ENCODE measurements at places on chromosomes 1 and 21.

GRCh38 chr21:31688603-31689368, 29.3 kb downstream of the SOD1 start:
- DNase-seq, result no peak

DNA sequence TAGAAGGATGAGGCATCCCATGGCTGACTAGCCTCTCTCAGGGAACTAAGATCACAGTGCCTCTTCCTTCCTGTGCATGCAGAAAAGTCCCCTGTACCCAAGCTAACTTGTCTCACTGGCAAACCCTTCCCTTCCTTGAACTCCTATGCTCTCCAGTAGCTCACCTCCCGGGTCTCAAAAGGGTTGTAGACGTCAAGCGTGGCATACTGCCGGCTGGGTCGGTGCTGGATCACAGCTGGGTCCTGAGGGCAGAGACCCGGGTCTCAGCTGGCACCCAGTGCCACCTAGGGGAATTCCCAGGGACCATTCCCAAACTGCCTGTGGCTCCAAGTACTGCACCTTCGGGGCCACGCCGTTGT, 688 bp downstream of the SCAMP3 start:
- no peak for DNase-seq

DNA sequence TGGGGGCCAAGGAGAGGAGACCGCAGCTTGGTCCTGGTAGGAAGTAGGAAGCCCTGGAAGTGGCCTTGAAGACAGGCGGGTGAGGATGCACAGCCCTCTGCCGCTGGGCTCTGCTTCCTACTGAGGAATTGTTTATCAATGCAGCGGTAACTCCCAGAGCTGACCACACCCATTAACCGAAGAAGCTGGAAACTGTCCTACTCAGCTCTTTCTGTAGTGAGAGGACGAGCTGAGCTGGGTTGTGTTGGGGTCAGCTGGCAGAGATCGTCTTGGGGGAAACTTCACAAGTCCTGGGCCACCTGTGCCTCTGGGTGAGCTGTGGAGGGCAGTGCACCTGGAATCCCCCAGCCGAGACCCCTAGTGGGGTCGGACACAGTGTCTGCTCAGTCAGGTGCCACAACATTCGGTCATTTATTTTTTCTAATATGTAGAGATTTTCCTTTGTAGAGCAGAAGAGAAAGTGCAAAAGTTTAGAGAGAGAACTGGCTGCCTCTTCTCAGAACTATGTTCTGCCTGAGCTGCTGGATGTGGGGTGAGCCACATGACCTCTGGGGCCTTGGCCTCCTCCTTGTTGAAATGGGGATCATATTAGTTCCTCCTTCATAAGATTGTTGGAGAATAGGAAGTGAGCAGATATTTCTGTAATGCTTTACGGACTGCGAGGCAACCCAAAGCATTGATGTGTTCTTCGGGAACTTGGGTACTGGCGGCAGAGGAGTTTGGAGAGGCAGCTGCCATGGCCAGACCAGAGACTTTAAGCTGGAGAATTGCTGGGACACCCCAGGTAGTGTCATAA, 3.6 kb downstream of the NECAP2 start:
- DNase-seq, result no peak

GRCh38 chr21:29943885-29944284, 4.1 kb upstream of the GRIK1 start:
- no peak for DNase-seq

DNA sequence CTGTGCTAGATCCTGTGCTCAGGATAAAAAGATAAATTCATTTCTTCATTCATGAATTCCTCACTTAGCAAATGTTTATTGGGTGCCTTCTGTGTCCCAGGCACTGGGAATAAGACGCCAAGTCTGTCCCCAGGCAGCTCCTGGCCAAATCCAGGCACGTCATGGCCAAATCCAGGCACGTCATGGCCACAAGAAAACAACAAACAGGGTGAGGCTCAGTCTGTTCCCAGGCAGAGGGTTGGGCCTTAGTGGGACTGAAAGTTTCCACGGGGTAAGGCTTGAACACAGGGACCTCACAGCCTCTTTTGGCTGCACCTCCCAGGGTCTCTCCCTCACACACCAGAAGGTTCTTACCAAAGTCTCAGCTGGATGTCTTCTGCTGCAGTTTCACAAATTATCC, 95.7 kb downstream of the PAX7 start:
- DNase-seq, result no peak

GRCh38 chr1:38489844-38490270, 369.7 kb downstream of the RRAGC start:
- DNase-seq, result no peak

DNA sequence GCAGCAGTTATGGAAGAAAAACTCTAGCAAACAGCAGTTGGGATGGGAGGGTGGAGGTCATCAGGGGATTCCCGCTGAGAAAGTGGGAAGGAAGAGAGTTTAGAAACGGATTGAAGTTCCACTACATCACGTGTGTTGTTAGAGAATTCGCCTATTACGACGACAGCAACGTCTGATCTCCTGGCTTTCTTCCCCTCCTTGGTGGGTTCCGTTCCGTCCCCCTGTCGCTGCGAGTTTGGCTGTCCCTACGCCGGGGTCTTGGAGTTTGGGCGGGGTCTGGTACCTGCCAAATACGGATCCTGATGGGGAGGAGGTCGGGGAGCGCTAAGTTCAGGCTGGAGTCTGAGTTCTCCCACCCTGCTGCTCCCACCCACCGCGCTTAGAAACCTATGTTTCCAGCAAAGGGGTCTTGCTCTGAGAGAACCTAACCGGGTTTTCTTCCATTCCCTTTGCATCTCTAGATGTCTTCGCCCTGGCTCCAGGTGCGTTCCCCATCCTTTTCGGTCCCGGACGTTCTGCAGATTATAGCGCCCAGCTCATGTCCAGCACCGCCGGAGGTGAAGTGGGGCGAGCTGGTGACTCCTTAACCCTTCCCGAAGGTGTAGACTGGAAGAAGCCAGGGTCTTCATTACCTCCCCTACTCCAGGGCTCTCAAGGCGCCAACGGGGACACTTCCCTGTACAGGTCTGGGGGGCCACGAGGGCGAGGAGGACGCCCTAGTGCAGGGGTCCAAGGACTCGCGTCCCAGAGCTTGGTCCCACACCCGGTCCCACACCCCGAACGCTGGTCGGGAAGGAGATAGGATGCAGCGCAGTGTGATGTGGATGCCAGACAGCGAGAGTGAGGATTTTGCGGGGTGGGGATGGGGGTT, 641 bp upstream of the KCNK2 start:
- DNase-seq, result no peak

DNA sequence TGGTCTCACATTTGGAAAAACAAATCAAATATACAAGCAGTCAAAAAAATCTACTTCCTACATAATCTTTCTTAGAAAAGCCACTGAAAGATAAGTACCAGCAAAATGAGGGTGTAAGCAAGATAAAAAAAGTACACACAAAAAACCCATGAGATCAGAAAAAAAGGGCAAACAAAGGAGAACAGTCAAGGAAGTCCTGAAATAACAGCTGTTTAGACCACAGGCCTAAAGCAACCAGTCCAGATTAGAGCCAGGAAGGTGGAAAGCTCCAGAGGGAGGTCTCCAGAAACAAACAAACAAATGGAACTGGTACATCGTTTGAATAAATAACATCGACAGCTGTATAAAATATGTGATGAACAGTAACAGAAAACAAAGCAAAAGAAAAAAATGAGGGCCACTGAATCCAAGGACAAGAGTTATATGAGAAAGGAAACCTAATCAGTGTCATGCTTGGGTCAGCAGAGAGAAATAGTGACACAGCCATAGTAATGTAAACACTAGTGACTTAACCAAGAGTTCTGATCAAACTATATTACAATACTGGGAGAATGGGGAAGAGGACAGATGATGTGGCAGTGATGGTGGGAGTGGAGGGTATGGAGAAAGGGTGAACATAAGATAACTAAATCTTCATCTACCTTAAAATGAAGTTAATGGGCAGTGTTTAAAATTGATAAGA, 67.5 kb downstream of the NVL start:
- no peak for DNase-seq

- no peak for DNase-seq
These were observed 14.6 kb upstream of the LMO4 start for GRCh38 chr1:87314091-87314490.

DNA sequence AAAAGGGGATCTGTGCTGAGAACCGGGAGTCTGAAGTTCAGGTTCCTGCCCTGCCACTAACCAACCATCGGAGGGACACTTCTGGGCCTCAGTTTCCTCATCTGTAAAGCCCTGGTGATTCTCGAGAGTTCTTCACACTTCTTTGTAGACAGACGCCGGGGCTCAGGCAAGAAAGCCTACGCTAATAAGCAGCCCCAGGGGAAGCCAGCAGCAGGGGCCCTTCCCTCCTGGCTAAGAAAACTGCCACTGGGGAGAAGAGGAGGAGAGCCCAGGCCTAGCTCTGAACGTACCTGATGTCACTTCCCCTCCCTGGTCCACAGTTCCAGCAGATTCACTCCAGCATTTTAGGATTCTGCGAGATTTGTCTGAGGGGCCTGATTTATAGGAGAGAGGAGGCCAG, 76.0 kb downstream of the CAMK2N1 start:
- peak; percentile 21 for DNase-seq

DNA sequence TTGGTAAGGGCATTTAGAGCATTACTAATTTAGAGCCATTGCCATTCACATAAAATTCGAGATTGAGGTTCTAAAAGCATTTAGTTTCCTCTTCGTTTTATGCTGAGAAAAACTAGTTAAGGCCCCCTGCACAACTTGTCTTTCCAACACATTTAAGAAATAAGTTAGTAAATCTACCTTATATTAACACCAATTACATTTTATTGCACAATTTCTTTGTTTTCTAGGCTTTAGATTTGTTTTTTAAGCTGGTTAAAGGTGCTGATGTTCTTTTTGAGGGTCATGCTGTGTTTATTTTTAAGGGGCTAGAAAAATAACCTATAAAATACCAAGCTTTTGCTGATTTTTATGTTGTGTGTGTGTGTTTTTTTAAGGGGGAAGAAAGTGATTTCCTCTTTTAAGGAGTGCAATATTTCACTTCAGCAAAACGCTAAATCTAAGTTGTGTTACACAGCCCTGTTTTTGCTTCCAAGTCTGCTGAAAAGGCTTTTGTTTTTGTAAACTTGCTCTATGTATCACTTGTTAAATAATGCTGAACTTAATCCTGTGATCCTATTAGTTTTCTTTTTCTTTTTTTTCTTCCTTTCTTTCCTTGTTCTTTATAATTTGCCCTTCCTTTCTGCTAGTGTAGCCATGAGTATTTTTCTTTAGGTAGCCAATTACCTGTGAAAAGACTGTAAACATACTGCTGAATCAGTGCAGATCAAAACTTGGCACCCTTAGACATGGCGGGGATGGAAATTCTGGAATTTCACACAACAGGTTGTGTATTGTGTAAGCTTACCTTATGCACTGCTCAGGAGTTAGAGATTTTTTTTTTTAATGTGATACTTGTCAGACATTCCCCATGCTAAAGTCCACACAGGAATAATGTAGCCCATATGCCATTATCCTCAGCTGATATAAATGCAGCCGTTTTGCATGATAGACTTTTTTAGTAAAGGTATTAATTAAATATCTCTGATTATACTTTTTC, 1.5 kb downstream of the CEPT1 start:
- DNase-seq, result no peak

DNA sequence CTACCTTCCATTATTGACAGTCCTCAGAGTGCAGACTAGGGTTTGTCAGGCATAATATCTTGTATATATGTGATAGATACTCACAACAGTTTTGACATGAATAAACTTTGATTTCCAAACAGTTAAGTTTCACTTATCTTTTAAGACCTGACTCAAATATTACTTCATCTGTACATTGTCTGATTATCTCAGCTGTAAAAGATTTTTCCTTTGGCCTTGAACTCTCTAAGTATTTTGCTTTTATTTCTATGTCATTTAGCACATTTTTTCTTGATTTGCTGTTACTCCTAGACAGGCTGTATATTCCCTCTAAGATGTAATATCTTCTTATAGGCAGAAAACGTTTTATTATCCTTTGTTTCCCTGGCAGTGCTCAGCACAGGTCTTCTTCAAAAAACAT, 65.6 kb upstream of the DMRTA2 start:
- no peak for DNase-seq

DNA sequence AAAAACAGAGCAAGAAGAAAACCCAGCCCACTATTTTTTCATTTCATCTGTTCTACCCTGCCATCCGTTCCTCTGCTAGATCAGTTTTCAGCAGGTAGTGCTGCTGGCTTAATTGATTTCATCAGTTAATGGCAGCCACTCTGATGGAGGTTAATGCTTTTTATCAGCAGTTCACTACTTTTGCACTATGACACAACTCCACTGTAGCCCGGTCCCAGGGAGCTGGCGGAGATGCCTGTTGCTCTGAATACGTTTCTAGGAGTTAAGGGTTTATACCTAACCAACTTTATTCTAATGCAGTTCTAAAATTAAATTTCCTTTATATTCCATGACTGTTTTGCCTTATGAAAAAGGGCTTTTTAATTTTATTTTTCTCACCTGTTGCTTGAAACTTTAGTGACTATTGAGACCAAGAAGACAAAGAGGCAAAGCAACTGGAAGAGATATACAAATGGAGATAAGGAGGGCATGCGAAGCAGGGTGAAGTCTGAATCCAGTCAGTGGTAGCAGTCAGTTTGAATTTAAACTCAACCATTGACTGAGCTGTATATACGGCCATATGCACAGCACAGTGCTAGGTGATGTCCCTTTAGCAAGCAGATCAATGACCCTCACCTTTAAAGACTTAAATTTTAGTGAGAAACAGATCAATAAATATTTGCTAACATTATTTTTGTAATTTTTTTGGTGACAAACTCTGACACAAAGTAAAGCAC, 477.9 kb downstream of the LMO4 start:
- DNase-seq, result no peak

DNA sequence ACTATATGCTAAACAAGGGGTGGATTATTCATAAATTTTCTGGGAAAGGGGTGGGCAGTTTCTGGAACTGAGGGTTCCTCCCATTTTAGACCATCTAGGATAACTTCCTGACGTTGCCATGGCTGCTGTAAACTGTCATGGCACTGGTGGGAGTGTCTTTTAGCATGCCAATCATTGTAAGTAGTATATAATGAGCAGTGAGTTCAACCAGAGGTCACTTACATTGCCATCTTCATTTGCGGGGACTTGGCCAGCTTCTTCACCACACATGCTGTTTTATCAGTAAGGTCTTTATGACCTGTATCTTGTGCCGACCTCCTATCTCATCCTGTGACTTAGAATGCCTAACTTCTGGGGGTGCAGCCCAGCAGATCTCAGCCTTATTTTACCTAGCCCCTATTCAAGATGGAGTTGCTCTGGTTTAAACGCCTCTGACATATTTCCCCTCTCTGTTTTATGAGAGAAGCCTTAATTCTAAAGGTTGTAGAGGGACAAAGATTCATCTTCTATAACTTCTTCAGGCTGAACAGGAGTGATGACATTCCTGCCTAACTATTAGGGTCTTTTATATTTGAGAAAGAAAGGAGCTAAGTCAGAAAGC, 60.4 kb downstream of the DIP2A start:
- no peak for DNase-seq

- DNase-seq, result no peak
These were observed 323.1 kb upstream of the FAM78B start for GRCh38 chr1:166489670-166490436.

DNA sequence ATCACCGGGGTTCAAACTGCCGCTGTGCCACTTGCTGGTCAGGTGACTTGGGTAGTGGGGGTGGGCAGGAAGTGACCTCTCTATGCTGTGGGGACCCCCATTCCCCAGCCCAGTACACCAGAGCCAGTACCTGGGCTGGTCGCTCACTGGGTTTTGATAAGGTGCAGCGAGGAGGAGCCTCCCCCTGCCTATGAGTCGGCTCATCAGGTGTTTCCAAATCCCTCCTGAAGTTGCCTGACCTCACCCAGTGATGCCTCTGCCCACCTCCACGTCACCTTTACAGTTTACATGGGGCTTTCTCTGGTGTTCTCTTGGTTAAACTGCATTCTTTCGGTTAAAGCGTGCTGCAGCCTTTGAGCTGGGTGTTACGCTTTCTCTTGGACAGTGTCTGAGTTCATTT, 58.2 kb downstream of the ARHGEF10L start:
- DNase-seq, result no peak
